CD8-positive, alpha-beta T cell (primary cell): ENCODE measurements at places on chromosomes 6 and 20. TPM values are rescaled to one million over a fixed set of nuclear protein-coding genes. Genes with fewer than 3 reads are reported as not detected.

MRAP2 gene
- not detected for total RNA-seq

CLPSL2 gene
- total RNA-seq = not detected

MKKS gene
- 0.49 TPM for total RNA-seq

SIGLEC1 gene
- total RNA-seq = 0.06 TPM

SLC17A4 gene
- not detected for total RNA-seq

MYLK2 gene
- not detected for total RNA-seq

KHDC1 gene
- total RNA-seq = 0.60 TPM

OR11A1 gene
- not detected for total RNA-seq

NKAPL gene
- total RNA-seq = not detected

CCDC170 gene
- not detected for total RNA-seq

C6orf15 gene
- total RNA-seq = not detected

LY6G6C gene
- total RNA-seq = not detected

GCNT2 gene
- 1.1 TPM for total RNA-seq

CTCFL gene
- total RNA-seq = not detected

FABP7 gene
- not detected for total RNA-seq

MLIP gene
- total RNA-seq = not detected

ADTRP gene
- total RNA-seq = 4.4 TPM

HLA-B gene
- total RNA-seq = 10,002 TPM

APCDD1L gene
- not detected for total RNA-seq

FHL5 gene
- total RNA-seq = not detected

RIPPLY2 gene
- not detected for total RNA-seq

DNA sequence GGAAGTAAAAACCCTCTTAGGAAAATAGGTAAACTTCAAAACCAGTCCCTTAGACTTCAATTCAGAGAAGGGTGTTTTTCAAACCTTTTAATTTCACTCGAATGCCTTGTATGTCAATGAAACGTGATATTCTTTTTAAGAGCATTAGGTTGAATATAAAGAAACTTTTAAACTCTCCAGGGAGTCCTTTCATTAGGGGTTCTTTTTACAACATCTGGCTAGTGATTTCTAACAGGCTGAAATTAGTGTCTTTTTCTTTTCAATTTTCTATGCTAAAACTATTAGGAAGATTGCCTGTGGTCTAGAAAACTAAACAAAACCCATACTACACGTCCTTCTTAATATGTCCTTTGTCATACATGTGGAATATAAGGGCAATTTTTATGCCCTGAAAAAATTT lies 569.7 kb upstream of the CITED2 start:
- no peak for DNase-seq

DNA sequence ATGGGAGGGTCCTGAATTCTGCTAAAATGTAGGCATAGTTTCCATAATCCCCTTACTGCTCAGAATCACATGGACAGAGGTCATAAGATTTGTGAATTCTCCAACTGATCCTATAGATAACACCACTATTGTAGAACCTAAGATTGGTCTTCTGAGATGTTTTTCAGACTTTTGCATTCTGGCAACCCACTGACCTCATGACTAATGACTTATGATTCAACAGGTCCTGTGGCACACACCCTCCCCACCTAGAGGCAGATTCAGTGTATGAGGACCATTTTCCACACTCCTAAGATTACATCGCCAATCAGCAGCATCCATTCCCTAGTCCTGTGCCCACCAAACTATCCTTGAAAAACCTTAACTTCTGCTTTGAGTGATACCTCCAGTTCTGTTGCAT lies 207.2 kb downstream of the BTBD9 start:
- DNase-seq = no peak

GRCh38 chr6:161634916-161635315 lies 361.1 kb upstream of the AGPAT4 start:
- DNase-seq = no peak

GRCh38 chr20:40463171-40463570 lies 225.9 kb downstream of the MAFB start:
- no peak for DNase-seq

DNA sequence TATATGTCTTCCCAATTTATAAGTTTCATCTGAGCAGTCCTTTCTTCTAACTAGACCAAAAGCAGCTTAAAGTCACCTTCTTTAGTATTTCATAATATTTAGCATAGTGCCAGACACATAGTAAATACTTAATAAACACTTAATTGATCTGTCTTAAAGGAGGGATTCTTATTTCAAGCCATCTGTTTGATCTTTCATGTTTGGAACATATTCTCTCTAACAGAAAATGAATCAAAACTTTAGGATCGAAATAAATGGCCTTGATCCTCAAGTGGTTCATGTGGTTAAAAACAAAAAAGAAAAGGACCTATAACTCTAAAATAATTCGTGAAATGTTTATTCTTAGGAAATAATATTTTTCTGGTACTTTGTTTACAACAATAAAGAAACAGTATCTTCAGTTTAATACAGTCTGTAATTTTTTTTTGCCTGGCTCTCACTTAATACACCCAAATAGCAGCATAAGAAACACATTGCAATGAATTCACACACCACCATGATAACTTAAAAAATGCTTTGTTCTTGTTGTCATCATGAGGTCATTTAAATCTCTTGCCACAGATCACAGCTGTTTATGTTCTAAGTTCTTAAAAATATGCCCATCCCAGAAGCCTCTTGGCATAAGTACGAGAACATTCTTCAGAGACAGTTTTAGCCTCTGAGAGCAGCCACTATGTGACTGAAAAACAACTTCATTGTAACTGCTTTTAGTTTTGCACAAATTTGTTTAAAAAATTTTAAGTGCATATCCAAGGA lies 48.1 kb downstream of the ESF1 start:
- no peak for DNase-seq

DNA sequence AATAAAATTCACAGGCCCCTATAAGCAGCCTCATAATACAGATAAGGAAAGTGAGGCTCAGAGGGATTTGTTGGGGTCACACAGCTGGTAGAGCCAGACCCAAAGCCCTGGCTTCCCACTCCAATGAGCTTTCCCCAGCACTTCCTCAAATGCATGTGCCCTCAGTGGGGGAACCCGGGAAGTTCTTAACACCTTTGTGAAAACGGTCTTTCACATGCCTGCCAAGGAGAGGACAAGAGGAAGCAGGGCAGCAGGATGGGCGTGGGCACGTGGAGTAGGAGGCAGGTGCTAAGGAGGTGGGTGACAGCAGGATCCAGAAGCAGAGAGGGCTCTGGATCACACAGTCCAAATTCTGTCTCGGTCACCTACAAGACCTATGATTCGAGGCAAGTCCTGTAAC lies 598 bp downstream of the PI16 start:
- no peak for DNase-seq

DNA sequence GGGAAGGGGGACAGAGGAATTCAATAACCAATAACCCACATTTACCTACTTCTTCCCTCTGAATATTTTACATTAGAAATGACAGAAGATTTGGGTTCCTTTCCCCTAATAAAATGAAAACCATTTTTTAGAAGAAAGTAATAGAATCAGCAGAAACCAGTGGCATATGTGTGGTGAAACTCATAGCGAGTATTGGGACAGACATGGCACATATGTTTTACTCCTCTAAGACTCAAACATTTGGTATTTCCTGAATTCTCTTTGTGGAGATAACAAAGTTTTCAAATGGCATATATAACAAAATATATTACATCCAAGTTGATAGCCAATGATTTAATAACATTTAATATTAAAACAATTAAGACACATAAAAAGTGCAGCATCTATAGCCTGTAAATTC lies 12.9 kb upstream of the BEND3 start:
- no peak for DNase-seq

- no peak for DNase-seq
These were observed 83.1 kb upstream of the PHACTR2 start for GRCh38 chr6:143594647-143595046.

DNA sequence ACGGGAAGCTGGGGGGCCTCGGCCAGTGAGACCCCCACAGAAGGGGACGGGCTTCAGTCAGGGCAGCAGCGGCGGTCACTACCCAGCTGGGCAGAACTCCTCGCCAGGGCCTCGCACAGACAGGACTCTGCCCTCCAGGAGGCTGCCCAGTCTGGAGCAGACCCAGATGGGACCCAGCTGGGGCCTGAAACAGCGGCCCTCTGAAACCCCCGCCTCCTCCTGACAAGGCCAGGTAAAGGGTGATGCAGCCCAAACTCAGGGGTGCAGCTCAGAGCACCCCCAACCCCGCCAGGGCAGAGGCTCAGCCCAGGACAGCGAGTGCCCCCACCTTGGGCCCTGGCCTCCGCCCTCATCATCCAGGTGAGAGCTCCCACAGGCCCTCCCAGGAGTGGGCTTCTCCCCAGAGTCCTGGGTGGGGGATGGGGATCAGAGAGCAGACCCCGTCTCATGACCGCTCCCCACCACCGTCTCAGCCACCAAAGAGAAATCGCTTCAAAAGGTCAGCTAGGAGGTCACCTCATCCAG lies 2.2 kb downstream of the EEF1A2 start:
- DNase-seq = peak; percentile 12

DNA sequence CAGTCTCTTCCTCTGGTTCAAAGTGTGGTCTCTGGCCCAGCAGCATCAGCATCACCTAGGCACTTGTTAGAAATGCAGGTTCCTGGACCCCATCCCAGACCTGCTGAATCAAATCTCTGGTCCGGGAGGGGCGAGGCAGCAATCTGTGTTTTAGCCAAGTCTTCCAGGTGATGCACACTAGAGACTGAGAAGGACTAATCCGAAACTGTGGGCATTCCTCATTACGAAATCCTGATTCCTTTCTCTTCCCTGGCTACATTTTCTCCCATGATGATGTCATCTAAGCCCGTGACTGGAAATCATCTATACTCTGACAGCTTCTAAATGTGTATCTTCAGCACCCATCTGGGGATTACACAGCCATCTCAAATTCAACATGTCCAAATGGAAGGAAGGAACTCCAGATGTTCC lies 39.7 kb upstream of the PRND start:
- DNase-seq = no peak

GRCh38 chr6:68468244-68468884 lies 166.7 kb upstream of the ADGRB3 start:
- DNase-seq = no peak

- DNase-seq = no peak
These were observed 9.9 kb upstream of the WFDC2 start for GRCh38 chr20:45459606-45460005.

- no peak for DNase-seq
These were observed 9.7 kb upstream of the TNFRSF6B start for GRCh38 chr20:63686492-63687321.

GRCh38 chr6:106894978-106895702 lies 79.4 kb downstream of the CD24 start:
- no peak for DNase-seq

- DNase-seq = peak; percentile 14
These were observed 6.1 kb upstream of the PKIG start for GRCh38 chr20:44576297-44576696.

- no peak for DNase-seq
These were observed 14.2 kb downstream of the GFOD1 start for GRCh38 chr6:13472976-13473767.

DNA sequence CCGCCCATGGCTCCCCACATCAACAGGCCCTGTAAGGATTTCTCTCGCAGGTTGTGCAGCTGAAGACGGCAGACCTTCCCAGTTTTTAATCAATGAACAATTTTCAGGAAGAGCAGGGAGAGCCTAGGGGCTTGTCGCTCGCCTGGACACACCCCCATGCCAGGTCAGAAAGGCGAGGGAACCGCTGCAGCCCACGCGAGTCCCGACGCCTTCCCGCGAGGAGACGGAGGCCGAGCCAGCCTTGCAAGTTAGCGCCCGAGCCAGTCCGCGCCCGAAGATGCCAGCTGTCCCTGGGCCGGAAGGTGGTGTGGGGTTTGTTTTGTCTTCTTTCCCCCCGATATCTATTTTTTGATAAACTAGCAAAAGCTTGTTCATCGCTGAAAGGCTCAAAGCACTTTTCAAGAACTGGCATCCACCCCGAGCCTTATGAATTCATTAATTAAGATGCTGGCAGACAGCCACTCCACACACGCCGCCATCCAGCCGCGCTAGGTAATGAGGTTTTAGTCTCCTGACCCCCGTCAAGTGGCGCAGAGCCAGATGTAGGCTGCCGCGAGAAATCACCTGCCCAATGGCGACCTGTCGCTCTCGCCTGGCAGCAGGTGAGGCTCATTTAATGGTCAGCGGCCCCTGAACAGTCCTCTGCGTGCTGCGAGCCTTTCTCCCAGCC lies 6.6 kb downstream of the CCDC167 start:
- DNase-seq = no peak

GRCh38 chr20:1212607-1213396 lies 9.5 kb downstream of the C20orf202 start:
- DNase-seq = peak; percentile 26

DNA sequence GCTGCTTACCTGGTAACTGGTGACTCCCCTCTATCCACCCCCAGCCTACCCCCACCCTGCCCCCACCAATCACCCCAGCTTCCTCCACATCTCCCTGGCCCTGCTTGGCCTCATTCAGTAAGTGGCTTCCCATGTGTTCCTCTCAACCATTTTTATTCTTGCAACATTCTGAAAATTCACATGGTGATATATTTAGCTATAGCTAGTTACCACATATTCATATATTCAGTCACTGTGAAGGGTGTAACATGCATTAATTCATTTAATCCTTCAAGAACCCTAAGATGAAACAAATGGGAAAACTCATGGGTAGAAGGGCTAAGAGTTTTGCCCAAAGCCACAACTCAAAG lies 95.4 kb upstream of the CEP85L start:
- no peak for DNase-seq

DNA sequence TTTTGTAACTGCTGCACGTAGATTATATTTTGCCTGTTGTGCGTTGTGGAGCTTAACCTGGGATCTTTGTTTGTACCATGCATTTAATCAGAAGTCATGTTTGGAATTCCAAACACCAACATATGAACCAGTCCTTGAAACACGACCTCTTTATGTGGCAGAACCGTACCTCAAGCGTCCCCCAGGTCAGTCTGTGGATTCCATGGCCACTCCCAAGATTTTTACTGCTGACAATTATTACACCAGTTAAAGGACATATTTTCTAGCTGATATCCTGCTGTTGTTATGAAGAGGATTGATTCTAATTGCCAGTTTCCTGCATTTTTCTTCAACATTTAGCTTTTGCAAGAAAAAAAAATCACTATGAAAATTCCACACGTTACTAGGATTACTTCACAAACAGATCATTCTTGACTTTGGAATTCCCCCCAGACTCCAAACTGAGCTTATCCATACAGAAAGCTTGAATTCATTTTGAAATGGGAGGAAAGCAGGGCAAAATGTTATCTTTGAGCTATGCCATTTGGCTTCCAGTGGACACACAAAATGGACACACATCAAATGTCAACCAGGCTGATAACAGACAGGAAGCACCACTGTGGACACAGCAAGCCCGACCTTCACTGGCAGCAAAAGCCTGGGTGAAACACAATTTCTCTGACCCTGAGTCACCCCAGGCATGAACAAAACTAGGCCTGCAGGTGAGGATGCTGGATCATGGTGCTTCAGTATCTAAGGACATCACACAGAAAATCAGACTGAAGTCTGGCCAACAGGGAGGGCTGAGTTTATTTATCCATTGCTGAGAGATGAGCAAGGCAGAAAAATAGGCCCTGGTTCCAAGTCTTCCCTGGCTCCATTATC lies 542.9 kb upstream of the JAG1 start:
- no peak for DNase-seq
